ENCODE measurements at places on chromosomes 11 and 22.

DNA sequence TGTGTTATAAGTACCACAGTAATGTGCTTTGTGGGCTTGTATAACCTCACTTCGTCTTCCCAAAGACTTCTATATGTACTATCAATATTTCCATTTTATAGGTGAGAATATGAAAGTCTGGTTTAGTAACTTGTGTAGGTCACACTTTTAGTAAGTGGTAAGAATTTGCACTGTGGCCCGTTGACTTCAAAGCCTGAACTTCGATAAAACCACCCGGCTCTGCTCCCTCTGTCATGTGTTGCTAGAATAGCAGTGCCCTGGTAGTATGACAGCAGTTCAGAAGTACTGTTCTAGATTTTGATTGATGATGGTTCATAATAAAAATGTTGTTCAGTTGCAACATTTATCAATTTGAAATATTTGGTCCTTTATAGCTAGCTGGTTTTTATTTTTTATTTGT is 110.2 kb upstream of the SORL1-AS1 start:
- DNase-seq, result no peak

DNA sequence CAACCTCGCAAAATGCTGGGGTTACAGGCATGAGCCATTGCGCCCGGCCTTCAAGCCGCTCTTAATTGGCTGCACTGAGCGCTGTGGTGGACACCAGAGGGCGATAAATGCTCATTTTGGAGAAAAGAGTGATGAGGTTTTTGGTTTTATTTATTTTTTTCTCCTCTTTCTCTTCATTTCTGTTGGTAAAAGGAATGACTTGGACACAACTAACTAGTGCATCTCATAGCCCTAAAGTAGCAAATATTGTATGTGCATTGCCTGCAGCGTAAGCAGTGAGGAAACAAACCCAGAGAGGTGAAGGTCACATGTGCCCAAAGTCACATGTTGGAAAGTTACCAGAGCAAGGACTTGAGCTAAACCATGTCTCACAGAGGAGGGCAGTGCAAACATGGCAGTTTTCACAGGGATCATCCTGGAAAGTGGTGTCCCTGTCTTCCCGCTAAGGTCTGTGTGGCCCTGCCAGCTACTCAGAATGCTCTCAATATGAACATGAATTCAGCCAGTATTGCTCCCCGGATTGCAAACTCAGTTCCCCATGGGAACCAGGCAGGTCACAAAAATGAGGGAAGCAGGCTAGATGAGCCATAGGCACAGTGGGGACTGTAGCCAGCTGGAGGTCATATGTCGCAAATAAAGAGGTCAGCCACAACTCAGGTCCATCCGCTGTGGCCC is 8.6 kb upstream of the CD82 start:
- DNase-seq, result no peak

DNA sequence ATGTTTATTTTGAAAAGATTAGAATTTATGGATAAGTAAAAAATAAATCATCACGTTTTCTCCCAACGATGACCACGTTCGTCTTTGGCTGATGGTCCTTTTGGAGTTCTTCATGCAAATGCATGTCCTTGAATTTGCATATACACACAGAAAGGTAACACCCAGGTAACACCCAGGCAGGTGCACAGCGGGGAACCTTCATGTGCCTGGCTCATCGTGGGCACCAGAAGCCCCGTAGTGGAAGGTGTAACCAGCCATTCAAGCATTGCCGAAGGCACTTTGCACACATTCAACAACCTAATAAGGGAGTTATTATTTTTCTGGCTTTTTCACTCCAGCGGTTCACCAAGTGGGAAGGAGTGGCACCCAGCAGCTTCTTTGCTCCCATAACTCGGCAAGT is 404.6 kb downstream of the TBC1D22A start:
- no peak for DNase-seq

GRCh38 chr11:116334596-116334995 is 438.2 kb downstream of the BUD13 start:
- DNase-seq, result no peak

- peak; percentile 75 for DNase-seq
These were observed 3.6 kb downstream of the PLA2G6 start for GRCh38 chr22:38177926-38178604.
